ENCODE measurements at places on chromosomes 2 and 18. TPM values are rescaled to one million over a fixed set of nuclear protein-coding genes. Genes with fewer than 3 reads are reported as not detected.

GAREM2 gene
- 5.6 TPM for total RNA-seq

GKN1 gene
- 0.56 TPM for total RNA-seq

ASXL3 gene
- not detected for total RNA-seq

R3HDM1 gene
- total RNA-seq: 21.9 TPM

CNTNAP5 gene
- total RNA-seq: not detected

TCF23 gene
- total RNA-seq: not detected

Data from A549 treated with Mapracorat at 1 μM for 4 hours (cell line).